Stimulated activated CD4-positive, alpha-beta T cell treated with anti-CD3 and anti-CD28 coated beads, TNF-alpha, amount 100 ng/mL, for 4 hours (primary cell): ENCODE measurements at places on chromosomes 16 and 17.

DNA sequence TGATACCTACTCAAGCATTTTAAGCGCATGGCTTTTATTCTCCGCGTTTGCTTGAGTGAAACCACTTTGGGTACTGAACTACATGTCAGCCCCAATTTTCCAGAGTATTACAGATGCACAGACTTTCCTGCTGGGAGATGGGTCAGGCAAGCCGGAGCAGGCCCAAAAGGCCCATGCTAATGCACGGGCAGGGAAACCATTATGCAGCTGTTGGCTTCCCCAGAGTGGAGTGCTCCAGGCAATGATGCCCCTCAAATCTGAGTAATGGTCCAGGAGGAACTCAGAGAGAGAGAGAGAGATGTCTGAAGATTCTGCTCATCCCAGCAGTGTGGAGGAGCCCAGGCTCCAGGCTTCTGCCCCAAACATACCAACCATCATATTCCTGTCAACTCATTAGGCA, 80.2 kb downstream of the CDH11 start:
- DNase-seq = no peak

- DNase-seq = no peak
These were observed 2.2 kb downstream of the TOX3 start for GRCh38 chr16:52544703-52545102.

DNA sequence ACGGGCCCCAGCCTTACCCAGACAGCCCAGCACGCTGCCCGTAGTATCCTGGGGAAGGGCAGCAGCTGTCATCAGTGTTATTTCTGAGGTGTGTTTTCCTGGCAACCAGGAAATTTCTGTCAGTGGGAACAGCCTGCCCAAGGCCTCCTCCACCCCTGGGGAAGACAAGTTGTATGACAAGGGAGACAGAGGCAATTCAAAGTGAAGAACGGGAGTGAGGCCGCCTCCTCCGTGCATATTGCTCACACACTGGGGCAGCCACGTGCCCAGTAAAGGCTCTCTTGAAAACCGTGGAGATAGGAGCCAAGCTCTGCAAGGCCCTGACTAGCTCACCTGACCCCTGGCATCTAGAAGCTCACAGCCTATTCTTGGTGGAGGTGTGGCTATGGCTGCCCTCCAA, 57.6 kb downstream of the RAI1 start:
- DNase-seq = no peak

DNA sequence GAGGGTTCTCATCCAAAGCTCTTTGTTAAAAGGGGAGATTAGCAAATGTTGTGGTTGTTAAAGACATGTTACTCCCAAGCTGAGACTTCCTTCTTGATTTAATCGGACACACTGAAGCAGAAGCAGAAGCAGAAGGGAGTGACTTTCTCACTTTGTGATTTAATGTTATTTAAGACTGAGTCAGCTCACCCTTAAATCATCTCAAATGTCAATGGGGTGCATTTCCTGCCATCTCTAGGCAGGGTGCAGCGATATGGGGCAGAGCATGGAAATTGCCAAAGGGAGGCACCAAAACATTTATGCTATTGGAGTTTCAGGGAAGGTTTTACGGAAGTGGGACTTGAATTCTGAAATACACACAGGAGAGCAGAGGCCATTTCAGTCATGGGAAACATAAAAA, 283.6 kb downstream of the ABCC12 start:
- DNase-seq = no peak

GRCh38 chr16:83554096-83554495, 253.7 kb upstream of the HSBP1 start:
- no peak for DNase-seq

GRCh38 chr16:67996666-67997065, 2.6 kb downstream of the DPEP2 start:
- no peak for DNase-seq

DNA sequence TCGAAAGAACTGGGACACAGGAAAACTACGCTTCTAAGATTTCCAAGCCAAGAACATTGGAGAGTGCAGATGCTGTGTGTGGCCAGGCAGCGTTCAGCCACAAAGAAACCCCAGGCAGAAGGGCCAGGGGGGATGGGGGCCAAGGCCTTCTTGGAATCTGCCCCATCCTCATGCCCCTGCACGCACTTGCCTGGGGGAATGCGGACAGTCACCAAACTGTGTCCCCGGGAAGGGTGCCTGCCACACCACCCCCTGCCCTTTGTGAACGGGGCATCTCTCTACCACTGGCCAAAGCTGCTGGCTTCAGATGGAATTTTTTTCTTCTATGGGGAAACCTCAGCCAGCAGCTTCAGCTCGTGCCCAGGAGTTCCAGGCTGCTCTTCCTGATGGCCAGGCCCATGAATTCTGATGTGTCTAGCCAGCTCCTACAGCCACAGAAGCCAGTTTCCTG, 32.0 kb upstream of the DNAH17 start:
- DNase-seq = no peak

GRCh38 chr17:59796785-59797205, 89.3 kb downstream of the VMP1 start:
- DNase-seq = no peak

DNA sequence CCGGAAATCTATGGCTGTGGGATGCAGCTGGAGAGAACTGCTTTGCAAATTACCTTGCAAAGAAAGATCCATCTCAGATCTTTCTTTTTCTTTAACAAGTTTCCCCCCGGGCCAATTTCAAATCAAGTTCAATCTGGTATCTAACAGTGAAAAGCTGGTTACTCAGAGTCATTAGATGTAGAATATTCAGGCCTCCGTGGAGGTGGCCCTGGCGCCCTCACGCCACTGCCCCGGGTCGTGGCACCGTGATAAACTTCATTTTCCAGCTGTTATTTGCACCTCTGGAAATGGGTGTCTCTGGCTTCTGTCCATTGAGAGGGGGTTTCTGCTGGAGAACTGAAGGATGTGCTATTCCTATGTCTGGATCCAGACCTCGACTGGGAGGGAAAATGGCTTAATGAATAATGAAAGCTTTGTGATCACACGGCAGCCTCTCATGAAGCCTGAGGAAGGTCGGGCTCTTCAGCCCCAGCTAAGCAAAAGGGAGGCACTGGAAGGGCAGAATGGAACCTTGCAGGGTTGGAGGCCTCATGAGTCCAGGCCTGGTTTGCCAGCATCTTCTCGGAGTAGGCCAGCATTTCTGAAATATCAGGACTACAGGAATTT, 30.5 kb downstream of the CACNG4 start:
- no peak for DNase-seq

GRCh38 chr17:14198575-14198974, 38.1 kb downstream of the CDRT15 start:
- DNase-seq = no peak

DNA sequence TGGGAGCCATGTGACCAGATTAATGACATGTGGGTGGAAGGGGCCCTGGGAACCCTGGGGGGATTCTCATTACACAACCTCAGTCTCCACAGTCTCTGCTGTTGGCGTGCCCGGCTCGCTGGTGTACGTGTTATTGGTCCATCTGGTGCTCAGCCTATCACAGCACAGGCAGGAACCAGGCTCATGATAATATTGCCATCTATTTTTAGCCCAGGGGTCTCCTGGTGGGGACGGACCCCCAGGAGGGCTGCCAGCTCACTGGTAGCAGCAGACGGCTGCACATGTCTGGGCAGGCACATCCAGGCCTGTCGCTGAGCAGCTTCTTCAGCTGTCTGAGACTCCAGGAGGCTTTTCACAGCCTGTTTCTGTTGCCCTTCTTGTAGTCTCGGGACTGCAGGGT, 123.8 kb downstream of the RAB11FIP4 start:
- DNase-seq = no peak

DNA sequence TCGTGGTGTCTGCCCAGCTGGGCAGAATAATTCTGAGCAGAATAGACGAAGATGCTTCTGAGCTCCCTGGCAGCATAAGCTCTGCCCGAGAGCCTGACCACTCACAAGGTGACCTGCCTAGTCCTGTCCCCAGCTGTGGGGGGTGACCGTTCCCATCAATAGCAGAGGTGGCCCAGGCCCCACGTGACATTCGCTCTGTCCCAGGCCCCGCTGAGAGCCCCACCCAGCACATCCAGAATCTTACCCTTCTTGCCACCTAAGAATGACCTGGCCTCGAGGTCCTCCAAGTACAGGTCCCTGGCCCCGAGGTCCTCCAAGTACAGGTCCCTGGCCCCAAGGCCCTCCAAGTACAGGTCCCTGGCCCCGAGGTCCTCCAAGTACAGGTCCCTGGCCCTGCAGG, 695 bp upstream of the TMEM204 start:
- no peak for DNase-seq

- no peak for DNase-seq
These were observed 122.4 kb upstream of the NUDT7 start for GRCh38 chr16:77599793-77600415.
